ENCODE measurements at places on chromosomes 2 and 18. TPM values are rescaled to one million over a fixed set of nuclear protein-coding genes. Genes with fewer than 3 reads are reported as not detected.

The DSC1 gene
- 0.08 TPM for total RNA-seq

The MAIP1 gene
- total RNA-seq = 41.5 TPM

The IFIH1 gene
- total RNA-seq = 15.8 TPM

The TRIB2 gene
- 4.5 TPM for total RNA-seq

The WDFY1 gene
- total RNA-seq = 20.2 TPM

All from activated CD8-positive, alpha-beta memory T cell treated with anti-CD3 and anti-CD28 coated beads for 36 hours (primary cell).